ENCODE measurements at places on chromosomes 16 and 17. TPM values are rescaled to one million over a fixed set of nuclear protein-coding genes. Genes with fewer than 3 reads are reported as not detected.
A peak's percentile ranks its signal among the peaks of the same experiment; 100 is the strongest.

DNA sequence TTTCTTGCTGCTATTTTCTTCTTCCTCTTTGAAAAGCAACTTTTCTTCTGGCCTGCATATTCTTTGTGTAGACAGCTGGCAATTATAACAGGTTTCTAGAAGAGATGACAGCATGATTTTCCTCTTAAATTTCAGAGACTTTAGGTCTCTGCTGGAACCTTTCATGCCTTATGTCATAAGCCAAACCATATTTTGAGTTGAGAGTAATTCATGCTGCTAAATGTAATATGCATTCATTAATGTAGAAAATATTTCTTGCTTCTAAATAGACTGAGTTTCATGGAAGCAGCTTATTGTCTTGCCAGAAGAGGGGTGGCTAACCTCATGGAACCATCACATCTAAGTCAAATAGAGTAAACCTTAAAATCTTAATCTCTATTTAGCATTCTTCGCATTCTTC lies 25.9 kb upstream of the ABCA9 start:
- no peak for DNase-seq

- no peak for DNase-seq
Measured at GRCh38 chr17:71176928-71177443, 943.8 kb upstream of the SOX9 start.

GRCh38 chr17:9468532-9468931 lies 107.1 kb downstream of the STX8 start:
- DNase-seq = no peak

GRCh38 chr16:79493911-79494310 lies 106.6 kb downstream of the MAF start:
- no peak for DNase-seq

DNA sequence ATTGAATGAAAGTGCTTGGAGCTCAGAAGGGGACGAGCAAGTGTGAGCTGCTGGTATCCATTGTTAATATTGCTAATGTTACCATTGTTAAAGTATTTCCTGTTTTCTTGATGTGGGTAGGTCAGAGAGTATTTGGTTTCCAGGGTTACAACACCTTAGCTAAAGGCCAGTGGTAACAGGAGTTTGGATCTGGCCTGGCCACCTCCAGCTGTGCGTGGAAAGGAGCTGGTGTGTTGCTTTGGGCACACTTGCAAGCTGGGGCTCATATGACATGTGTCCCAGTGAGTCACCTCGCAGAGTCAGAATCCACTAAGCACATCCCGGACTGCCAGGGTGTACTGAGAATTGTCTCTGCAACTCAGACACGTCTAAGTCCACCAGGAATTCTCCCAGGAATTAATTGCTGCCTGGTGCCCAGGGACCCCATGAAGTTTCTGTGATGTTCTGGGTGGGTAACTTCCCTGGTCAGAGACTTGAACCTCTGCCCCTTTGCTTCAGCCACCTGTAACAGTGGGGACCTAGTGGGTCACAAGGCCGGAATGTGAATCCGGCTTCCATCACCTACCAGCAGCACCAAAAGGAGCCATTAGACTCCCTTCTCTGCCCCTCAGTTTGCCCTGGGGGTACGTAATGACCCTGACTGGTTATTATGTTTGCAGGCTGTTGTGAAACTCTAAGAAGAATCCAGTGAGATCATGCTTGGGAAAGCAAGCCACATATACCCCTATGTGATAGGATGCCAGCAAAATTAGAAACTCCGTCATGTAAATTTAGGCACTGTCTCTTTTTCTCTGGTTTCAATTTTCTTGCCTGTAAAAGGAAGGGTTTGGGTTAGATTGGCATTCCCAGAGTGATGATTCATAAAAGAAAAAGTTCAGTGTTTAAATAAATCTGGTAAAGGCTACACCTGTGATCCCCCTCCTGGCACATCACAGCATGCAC lies 12.8 kb downstream of the SLC6A2 start:
- DNase-seq = no peak

DNA sequence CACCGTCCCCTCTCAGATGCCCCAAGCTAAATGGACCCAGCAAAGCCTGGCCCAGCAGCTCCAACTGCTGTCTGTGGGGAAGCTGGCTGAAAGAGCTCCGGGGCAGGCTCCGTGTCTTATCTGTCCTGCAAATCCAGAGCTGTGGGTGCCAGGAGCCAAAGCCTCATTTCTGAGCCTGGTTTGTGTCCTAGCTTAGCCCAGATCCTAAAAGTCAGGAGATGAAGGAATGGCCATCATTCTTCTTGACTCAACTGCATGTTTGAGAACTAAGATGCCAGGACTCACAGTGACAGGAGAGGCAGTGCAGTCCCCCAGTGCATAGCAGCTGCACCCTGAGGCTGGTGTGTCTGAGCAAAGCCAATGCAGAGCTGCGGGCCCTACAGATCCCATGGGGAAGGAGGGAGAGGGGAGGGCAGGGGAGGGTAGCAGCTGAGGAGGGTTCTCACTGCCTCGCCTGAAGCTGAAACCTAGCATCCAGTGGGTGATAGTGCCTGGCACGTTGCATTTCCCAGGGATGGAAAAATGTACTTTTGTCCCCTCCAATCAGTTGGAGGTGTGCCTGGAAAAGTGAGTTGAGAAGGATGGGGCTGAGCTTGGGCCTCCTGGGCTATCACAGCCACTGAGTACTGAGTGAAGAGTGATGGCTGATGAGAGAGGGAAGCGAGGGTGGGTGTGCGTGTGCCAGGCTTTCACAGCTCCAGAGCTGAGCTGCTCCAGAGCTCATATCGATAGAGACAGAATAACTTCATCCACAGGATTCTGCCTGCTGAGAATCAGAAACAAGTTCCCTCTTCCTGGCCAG lies 24.5 kb upstream of the CD300E start:
- DNase-seq = no peak

DNA sequence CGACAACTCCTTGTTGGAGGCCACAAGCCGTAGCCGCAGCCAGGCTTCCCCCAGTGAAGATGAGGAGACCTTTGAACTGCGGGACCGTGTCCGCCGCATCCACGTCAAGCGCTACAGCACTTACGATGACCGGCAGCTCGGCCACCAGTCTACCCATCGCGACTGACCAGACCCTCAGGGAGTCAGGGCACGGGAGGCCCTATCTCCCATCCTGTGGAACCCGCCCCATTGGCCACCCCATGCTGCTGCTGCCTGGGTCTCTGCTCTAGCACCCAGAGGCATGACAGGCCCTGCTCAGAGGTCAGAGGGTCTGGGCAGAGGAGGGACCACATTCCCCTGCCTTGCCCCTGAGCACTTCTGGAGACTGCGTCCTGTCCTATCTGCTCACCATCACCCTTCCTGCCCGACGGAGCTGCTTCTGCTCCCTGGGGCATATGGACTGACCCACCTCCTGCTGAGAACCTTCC lies 8.9 kb downstream of the TNFAIP1 start:
- no peak for DNase-seq

DNA sequence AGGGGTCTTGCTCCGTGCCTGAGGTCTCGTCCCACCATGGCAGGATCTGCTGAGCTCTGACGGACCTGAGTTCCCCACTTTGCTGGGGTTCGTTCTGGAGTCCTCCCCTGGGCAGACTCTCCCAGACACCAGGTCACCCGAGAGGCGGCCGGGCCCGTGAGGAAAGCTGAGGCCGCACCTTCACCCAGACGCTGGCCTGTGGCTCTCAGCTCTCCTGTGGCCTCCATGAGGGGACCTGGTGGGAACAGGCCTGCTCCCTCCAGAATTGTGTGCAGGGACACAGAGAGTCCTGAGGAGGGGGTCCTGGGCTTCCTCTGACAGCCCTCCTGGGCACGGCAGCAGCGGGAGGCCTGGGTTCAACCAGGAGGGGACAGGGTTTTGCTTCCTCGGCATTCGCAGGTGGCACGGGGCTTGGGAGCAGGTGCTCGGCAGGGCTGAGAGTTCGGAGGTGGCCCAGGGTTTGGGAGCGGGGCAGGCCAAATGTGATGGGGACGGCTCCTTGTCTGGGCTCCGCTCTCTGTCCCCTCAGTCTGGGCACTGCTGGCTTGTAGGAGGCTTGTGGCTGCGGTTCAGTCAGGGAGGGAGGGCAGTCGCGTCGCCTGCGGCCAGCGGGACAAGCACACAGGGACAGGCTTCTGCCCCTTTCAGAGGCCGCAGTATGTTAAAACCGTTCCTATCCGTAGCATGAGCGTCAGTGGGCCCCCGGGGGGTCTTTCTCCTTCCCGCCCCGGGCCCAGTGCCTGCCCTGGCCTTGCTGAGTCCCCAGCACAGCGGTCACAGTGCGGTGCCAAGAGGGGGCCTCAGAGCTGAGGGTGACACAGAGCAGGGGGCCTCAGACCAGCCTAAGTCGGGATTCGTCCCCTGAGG lies 8.1 kb upstream of the SNAI3 start:
- no peak for DNase-seq

DNA sequence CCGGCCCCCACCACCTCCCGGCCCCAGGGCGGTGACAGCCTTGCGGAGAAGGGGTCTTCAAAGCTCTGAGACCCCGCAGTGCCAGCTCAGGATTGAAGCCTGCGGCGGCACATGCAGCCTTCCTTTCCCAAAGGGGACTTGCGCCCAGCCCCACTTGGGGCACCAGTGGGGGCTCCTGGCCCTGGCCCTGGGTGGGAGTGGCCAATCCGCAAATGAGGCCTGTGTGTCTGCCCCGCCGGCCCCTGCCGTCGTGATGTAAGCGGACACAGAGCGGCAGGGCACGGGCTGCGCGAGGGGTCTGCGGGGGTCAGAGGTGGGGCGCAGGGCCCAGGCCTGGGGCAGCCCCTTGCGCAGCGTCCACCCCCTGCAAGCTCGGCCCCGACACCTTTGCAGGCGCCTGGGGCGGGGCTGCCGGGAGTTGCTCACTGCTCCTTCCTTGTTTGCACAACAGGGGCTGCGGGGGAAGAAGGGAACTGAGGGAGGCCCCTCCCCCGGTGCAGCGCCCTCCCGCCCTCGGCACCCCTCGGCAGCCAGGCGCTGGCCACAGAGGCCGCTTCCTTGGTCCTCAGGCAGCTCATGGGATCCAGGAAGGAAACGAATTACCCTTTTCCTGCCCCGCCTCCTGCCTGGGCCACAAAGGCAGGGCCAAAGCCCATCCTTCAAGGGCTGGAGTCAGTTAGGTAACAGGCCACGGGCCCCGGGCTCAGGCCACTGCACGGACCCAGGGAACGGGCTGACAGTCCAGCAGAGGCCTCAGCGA lies 2.9 kb downstream of the SLC16A3 start:
- peak; percentile 82 for DNase-seq

DNA sequence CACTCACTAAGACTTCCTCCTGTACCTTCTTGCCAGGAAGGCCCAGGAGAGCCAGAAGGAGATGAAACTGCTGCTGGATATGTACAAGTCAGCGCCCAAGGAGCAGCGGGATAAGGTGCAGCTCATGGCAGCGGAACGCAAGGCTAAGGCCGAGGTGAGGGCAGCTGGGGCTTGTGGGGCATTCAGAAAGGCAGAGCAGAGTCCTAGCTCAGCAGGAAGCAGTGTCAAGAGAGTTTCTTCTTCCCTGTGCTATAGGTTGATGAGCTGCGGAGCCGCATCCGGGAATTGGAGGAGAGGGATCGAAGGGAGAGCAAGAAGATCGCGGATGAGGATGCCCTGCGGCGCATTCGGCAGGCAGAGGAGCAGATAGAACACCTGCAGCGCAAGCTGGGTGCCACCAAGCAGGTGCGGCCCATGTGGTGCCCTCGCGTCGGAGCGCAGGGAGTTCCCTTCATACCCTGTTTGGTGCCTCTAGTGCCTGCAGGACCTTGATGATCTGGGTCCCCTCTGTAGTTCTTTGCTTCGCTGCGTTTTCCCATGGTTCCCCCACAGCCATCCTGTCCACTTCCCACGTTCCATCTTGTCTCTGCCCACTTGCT lies 6.6 kb downstream of the RNF40 start:
- no peak for DNase-seq

- no peak for DNase-seq
Measured at GRCh38 chr16:67451704-67452435, 20.9 kb downstream of the HSD11B2 start.

The PRSS53 gene
- 5.5 TPM for total RNA-seq

The SNRNP25 gene
- total RNA-seq = 16.5 TPM

The PRSS21 gene
- not detected for total RNA-seq

The HOXB9 gene
- total RNA-seq = 0.43 TPM

The HCRT gene
- total RNA-seq = 1.0 TPM

The CCDC78 gene
- total RNA-seq = 5.3 TPM

The HOXB8 gene
- not detected for total RNA-seq

The EXOC3L1 gene
- 5.1 TPM for total RNA-seq

The PIMREG gene
- total RNA-seq = not detected

The TBC1D3B gene
- total RNA-seq = not detected

All from uterus (tissue), 4 donors.